ENCODE measurements at places on chromosomes 5 and 9.

DNA sequence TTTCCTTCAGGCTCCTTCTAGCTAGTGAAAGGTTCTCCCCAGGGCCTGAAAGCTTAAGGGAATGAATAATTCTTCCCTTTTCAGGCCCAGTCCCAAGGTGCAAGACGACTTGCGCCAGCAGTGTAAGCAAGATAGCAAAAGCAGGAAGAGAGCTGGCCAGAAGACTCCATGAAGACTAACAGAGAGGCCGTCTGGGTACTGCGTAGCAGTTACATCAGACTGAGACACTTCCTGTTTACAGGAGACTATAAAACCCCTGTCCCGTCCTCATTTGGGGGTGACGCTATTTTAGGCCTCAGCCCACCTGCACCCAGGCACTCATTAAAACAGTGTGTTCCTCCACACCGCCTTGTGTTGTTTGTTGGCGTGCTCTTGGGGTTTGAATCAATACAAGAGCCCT, 90.7 kb upstream of the MOCS2 start:
- no peak for DNase-seq

DNA sequence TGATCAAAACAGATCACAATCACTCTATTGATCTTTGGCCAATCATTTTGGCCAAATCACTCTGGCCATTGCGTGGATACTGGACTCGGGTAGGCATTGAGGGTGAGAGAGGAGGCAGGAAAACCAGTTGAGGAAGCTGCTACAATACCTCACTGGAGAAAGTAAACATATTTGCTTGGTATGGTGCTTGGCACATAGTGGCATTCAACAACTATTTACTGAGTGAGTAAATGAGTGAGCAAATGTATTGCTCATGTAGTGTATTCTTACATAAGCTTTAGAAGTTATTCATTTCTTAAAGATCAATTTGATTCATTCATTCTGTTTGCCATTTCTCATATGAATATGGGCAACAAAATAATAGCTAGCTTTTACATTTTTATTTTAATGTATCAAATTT, 4.0 kb upstream of the DEPDC1B start:
- DNase-seq, result no peak

- no peak for DNase-seq
These were observed 18.7 kb upstream of the ROPN1L start for GRCh38 chr5:10423022-10423421.

- no peak for DNase-seq
These were observed 122.7 kb downstream of the ST8SIA4 start for GRCh38 chr5:100780376-100780870.

GRCh38 chr5:179858241-179858585, 404 bp downstream of the MRNIP start:
- no peak for DNase-seq

DNA sequence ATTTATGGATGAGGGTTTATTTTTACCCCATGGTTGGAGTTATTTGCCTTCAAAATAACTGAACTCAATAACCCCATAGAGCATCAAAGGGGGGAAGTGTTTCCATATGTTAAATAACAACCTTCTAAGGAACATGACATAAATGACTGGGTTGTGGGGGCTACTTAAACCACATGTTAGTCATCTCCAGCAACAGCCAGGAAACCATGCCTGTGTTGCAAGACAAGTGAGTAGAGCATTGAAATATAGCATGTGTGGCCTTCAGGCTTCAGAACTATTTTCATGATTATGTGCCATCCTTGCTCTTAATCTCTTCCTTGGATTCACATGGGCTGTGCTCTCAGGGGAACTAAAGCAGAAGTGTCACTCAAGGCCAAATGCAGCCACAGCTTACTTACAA, 431.2 kb downstream of the AGTPBP1 start:
- no peak for DNase-seq

DNA sequence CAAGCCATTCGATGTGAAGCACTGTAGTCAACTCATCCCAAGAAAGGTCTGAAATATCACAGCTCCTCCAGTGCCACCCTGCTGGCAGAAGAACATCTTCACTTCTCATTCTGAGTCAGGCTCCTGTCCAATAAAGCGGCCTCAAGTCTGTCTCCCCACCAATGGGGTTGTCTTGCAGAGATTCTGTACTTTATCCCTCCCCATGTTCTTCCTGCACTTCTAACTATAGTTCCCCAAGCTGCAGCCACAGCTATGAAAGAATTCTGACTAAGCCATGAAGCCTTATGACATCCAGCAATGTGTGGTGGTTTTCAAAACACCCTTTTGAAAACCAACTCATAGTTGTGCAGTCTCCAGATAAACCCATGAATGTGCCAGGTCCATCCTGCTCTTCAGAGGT, 6.8 kb downstream of the MACROH2A1 start:
- peak; percentile 80 for DNase-seq

DNA sequence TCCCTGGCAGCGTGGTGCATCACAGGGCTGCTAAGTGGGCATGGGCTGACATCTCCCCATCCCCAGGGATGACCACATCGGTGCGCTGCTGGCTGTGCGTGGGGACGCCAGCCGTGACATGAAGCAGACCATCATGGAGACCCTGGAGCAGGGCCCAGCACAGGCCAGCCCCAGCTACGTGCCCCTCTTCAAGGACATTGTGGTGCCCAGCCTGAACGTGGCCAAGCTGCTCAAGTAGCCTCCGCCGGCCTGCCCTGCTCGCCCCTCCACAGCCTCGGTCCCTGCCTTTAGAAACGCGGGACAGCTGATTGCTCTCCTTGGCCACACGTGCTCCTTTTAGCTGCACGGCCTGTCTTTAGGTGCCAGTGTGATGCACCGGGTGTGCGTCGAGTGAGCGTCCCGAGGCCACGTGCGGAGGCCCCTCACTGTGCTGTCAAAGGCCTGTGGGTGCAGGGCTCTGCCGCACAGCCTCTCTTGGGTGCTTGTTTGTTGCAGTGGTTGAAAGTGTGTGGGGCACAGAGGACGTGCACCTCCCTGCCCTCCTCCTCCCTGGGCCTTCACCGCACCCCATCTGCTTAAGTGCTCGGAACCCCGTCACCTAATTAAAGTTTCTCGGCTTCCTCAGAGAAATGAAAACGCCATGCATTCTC, 23.8 kb downstream of the EXOC3 start:
- no peak for DNase-seq

DNA sequence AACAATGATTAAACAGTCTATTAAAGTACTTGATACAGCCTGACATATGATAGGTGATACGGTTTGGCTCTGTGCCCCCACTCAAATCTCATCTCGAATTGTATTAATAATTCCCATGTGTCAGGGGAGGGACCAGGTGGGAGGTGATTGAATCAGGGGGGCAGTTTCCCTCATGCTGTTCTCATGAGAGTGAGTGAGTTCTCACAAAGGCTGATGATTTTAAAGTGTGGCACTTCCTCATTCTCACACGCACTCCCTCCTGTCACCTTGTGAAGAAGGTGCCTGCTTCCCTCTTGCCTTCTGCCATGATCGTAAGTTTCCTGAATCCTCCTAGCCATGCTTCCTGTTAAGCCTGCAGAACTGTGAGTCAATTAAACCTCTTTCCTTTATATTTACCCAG, 40.1 kb upstream of the TARS1 start:
- no peak for DNase-seq

- peak; percentile 77 for DNase-seq
These were observed 18.7 kb upstream of the RHOBTB3 start for GRCh38 chr5:95712347-95712958.

DNA sequence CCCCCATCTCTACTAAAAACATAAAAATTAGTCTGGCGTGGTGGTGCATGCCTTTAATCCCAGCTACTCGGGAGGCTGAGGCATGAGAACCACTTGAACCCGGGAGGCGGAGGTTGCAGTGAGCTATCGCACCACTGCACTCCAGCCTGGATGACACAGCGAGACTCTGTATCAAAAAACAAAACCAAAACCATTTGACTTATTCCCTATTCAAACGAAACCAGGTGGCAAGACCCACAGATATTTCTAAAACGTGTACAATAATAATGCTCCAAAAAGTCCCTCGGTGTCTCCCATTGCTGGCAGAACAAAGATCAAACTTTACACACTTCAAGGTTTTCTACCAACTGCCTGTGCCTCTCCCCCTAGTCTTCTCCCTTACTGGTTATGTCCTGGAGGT, 29.8 kb downstream of the HMGCR start:
- DNase-seq, result no peak

GRCh38 chr5:163473635-163474243, 13.3 kb downstream of the HMMR start:
- no peak for DNase-seq

DNA sequence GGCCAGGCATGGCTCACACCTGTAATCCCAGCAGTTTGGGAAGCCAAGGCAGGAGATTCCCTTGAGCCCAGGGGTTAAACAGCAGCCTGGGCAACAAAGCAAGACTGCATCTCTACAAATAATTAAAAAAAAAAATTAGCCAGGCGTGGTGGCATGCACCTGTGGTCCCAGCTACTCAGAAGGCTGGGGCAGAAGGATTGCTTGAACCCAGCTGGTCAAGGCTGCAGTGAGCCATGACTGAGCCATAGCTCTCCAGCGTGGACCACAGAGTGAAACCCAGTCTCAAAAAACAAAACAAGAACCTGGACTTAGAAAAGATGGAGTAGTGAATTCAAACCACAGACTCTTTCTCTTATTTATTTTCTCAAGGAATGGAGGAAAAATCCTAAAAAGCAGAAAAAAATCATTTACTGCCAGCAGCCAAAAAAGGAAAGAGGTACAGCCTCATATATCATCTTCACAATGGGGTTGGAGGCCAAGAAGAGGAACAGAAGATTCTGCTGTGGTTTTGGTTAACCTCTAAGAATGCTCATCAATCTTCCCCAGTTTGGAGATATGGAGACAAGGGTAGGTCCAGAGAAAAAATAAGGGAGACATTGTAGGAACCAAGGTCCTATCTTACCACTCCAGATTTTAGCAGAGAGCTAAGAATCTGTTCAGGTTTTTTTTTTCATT, 40.0 kb upstream of the MYO10 start:
- peak; percentile 70 for DNase-seq

DNA sequence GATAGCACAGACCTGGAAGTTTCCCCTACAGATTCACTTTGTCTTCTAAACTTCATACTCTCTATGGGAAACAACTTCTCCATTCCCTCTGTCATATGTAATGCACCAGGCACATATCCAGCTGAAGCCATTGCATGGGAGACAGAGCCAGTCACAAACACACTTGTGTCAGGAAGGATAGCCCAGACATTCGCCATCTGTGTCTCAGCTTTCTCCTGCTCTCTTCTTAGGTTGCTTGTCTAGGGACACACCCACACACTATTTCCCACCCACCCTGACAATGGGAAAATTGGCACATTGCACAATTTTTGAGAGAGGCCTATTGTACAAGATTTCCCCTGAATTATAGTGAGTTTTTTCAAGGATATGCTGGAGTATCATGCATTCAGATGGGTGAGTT, 158.4 kb upstream of the MPDZ start:
- DNase-seq, result no peak

- DNase-seq, result no peak
These were observed at the start of gene HMHB1 for GRCh38 chr5:143812085-143812705. Gene HMHB1, plus strand, starts transcription at chr5:143812161.

DNA sequence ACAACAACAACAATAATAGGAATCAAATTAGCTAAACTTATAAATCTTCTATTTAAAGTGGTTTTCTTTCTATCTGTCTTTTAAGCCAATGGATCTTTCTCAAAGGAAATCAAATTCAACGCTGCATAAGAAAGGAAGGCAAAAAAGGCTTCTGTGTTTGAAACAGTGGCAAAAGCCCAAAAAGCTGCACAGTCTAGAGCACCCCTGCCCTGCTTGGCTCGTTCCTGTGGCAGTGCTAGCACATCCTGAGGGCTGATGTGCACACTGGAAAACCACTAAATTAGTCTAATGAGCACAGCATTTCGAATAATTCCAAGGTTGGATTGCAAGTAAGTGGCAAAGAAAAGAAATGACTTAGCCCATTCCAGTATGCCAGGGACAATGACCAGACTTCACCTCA, 80.7 kb downstream of the AP3B1 start:
- DNase-seq, result no peak

Data from fibroblast of skin of right quadriceps (primary cell).